Epithelial cell of alveolus of lung (primary cell): ENCODE measurements at places on chromosomes 2 and 18. TPM values are rescaled to one million over a fixed set of nuclear protein-coding genes. Genes with fewer than 3 reads are reported as not detected.

The XIRP2 gene
- under 0.01 and 0.65 TPM in 2 replicates for total RNA-seq

The CYB5A gene
- 80.4 and 161 TPM in 2 replicates for total RNA-seq

The LYPD6B gene
- 0.13 and 0.24 TPM in 2 replicates for total RNA-seq

The POTEI gene
- not detected in 2 replicates for total RNA-seq

The IL1RN gene
- total RNA-seq: 0.13 TPM in 1 of 2 replicates, not detected in the other

The TOGARAM2 gene
- 0.13 TPM in 1 of 2 replicates, not detected in the other for total RNA-seq

The SAG gene
- total RNA-seq: not detected in 2 replicates
